Fibroblast of villous mesenchyme (primary cell): ENCODE measurements at places on chromosomes 3 and 15. TPM values are rescaled to one million over a fixed set of nuclear protein-coding genes. Genes with fewer than 3 reads are reported as not detected.

The RPS27L gene
- total RNA-seq, result 219 and 308 TPM in 2 replicates

The SUSD5 gene
- 1.3 and 2.2 TPM in 2 replicates for total RNA-seq

The GOLGA8K gene
- not detected in 2 replicates for total RNA-seq

The CAPN7 gene
- total RNA-seq, result 51.4 and 67.3 TPM in 2 replicates

The TNNC1 gene
- total RNA-seq, result 0.64 and 1.3 TPM in 2 replicates

The CYP1A2 gene
- total RNA-seq, result not detected in 2 replicates

The LYZL4 gene
- total RNA-seq, result not detected in 2 replicates

The ARHGEF26 gene
- total RNA-seq, result 1.6 and 1.7 TPM in 2 replicates

The MEGF11 gene
- total RNA-seq, result under 0.01 TPM in 1 of 2 replicates, not detected in the other

The FOXL2 gene
- 49.7 and 52.8 TPM in 2 replicates for total RNA-seq

The PLAAT1 gene
- not detected in 2 replicates for total RNA-seq

The LINS1 gene
- total RNA-seq, result 11.9 and 14.7 TPM in 2 replicates

The SI gene
- not detected in 2 replicates for total RNA-seq

The BDH1 gene
- total RNA-seq, result 4.8 and 5.2 TPM in 2 replicates

The CEP152 gene
- total RNA-seq, result 5.2 and 14.8 TPM in 2 replicates

The SLC25A20 gene
- total RNA-seq, result 14.5 and 20.7 TPM in 2 replicates

The C2CD4B gene
- total RNA-seq, result not detected in 2 replicates

The CMTM7 gene
- total RNA-seq, result 8.2 and 8.4 TPM in 2 replicates

The GOLGA6L7 gene
- not detected in 2 replicates for total RNA-seq

The LTK gene
- 0.86 and 1.6 TPM in 2 replicates for total RNA-seq

The ALAS1 gene
- 42.5 and 52.2 TPM in 2 replicates for total RNA-seq

The FGD5 gene
- under 0.01 TPM in 1 of 2 replicates, not detected in the other for total RNA-seq

The PDE12 gene
- total RNA-seq, result 19.0 and 25.0 TPM in 2 replicates

The CASR gene
- not detected in 2 replicates for total RNA-seq

The GP5 gene
- 0.32 TPM in 1 of 2 replicates, not detected in the other for total RNA-seq

The FGF12 gene
- total RNA-seq, result under 0.01 TPM in 1 of 2 replicates, not detected in the other

The C15orf39 gene
- total RNA-seq, result 8.1 and 9.1 TPM in 2 replicates

The DGKG gene
- under 0.01 and 0.32 TPM in 2 replicates for total RNA-seq

The TIPIN gene
- total RNA-seq, result 10.0 and 13.8 TPM in 2 replicates

The SPINK8 gene
- not detected in 2 replicates for total RNA-seq
